CD4-positive, alpha-beta T cell treated with Interleukin-2 at 100 ng/mL for 4 hours (primary cell): ENCODE measurements at places on chromosomes 5 and 9.

- no peak for DNase-seq
Measured at GRCh38 chr5:172843825-172844576, 9.9 kb downstream of the ERGIC1 start.

GRCh38 chr5:119435436-119436132, 16.7 kb upstream of the HSD17B4 start:
- DNase-seq, result peak; percentile 74

GRCh38 chr5:71693828-71694427, 25.1 kb upstream of the CARTPT start:
- no peak for DNase-seq

- DNase-seq, result no peak
Measured at GRCh38 chr9:129350143-129350935, 172.3 kb upstream of the IER5L start.

- DNase-seq, result no peak
Measured at GRCh38 chr9:16527573-16527972, 342.9 kb downstream of the BNC2 start.

DNA sequence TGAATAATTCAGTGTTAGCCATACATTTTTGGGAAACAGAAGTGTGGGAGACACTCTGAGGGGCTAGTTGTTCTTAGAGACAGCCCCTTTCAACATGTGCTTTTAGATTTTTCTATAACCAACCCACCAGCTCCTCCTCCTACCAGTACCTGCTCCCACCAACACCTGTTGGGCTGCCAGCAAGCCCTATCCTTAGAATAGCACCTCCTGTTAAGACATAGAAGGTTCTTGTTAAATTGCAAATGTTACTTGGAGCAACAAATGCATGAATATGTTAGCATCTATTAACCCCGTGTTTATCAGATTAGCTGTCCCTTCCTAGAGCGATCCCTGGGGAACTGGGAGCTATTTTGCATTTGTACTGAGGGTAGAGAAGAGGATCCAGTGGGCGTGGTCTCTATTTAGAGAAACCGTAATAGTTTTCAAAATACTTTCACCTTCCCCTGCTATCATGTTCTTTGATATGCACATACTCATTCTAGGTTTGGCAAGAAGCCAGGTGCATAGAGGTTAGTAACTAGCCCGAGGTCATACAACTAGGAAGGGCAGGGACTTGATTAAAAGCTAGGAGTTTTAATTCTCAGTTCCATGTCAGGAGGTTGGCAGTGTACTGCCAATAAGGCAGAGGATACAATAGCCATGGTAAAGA, 334.4 kb downstream of the KCTD16 start:
- no peak for DNase-seq

- DNase-seq, result no peak
Measured at GRCh38 chr9:129586245-129586644, 34.7 kb downstream of the C9orf50 start.

DNA sequence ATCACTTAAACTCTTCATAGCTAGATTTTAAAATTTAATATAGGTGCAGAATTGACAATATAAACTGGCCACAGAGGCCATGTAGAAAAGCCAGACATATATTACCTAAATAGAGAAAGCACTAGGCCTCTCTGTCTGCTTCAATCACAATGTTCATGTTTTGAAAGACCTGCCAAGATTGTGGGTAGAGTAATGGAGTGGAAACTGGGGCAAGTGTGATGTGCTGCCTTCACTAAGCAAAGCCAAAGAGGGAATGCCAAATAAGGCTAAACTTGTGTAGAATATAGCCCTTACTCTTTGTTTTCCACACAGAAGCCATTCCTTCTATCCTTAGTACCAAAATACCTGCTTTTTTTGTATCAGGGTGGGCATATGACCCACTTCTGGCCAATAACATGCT, 15.1 kb upstream of the ISOC1 start:
- DNase-seq, result no peak

DNA sequence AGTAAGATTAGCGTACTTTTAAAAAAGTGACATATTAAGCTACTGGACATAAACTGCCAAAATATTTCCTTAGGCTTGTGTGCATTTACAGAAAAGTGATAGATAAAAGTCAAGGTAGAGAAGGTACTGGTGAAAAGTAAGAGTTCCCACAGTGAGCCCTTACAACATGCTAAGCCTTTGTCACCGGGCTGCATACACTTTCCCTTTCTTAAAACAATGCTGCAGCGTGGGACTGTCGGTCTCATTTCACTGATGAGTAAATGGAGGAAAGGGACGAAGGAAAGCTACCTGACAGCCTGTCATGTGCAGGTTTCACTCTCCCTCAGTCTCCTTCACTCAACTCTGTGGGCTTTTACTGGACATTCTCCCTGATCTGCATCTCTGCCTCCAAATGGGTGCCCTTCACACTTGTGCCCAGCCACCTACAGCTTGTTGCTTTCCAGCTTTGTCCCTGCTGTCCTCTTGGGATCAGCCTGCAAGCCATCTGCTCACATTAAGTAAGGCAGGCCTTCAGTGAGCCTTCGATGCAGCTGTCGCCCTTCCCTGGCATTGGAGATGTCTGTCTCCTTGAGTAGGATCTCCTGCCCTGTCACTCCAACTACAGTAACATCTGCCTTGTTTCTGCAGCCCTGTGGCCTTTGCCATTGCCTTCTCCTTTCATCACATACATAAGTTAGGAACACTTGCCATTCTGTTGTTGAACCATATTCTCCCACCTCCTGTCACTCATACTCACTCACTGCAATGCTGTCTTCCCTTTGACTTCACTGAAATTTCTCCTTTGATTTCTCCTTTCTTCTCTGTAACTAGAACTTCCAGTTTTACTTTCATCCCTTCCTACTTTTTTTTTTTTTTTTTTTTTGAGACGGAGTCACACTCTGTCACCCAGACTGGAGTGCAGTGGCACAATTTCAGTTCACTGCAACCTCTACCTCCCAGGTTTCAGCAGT, 9.3 kb upstream of the ROPN1L start:
- DNase-seq, result no peak

GRCh38 chr5:136308212-136308795, 57.0 kb downstream of the TRPC7 start:
- DNase-seq, result no peak

- DNase-seq, result no peak
Measured at GRCh38 chr5:168042284-168043068, 249.0 kb upstream of the WWC1 start.

DNA sequence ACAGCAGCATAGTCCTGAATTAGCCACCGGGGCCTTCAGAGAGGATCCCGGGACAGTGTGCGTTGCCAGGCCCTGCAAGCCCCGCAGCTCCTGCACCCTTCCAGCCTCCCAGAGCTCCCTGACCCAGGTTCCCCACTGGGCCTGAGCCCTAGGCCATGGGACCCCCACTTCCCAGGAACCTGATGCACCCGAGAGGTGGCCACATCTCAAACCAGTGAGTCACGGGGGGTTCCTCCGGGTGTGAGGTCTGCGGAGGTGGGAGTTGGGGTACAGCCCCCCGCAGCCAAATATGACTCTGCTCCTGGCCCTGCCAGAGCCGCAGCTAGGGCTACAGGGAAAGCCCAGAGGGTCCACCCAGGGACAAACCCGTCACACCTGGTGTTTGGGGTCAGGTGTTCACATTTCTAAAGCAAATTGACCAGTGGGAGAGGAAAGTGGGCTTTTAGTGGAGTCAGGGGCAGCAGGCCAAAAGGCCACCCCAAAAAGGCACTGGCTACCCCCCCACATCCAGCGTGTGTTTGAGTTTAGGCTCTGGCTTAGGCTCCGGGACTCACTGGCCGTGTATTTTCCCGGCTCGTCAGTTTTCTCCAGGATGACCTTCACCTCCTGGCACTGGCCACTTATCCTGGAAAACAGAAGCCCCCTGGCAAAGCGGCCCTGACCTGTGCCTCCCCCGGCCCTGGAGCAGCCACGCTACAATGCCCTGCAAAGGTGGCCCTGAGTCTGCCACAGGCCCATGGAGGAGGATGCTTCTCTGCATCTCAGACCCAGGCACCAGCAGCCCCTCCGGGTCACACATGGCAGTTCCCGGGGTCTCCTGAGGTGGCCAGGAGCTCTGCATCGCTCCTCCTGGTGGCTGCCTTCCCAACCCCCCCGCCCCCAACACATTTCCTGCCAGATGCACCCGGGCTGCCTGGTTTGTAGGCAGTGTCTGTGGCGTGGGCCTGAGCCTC, 17.4 kb upstream of the OBP2B start:
- no peak for DNase-seq

DNA sequence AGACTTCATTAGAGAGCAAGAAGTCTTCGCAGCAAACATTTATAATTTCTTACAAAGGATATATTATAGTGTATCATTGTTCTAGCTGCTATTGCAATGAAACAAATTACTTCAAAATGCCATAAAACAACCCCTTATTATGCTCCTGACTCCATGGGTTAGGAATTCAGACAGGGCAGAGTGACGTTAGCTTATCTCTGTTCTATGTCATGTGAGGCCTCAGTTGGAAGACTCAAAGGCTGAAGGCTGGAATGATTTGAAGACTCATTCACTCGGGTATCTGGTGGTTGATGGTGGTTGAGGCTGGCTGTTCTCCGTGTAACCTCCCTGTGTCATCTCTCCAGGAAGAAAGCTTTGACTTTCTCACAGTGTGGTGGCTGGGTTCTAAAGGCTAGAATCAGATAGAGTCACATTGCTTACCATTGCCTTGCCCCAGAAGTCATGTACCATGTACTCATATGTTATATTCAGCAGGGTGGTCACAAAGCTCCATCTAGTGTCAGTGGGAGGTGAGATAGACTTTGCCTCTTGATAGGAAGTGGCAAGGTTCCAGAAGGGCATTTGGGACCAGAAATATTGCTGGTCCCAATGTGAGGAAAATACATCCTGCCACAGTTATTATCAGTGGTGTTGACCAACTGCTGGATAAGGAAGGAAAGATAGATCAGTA, 226.9 kb downstream of the TMEM38B start:
- no peak for DNase-seq

DNA sequence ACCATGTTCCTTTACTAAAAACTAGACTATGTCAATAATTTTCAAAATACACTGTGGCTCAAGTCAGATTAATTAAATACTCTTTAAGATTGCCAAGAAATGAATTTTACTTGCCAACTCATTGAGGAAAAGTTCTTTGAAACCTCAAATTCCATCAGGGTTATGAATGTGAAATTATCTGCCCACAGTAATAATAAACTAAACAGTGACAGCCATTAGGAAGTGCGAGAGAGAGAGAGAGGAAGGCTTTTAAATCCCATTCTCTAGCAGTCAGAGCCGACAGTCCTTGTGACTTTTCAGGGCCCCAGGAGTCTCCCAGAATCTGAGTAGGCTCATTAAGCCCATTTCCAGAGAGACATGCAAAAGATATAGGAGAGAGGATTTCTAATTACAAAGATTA, 236.1 kb downstream of the MARCHF11 start:
- DNase-seq, result no peak

DNA sequence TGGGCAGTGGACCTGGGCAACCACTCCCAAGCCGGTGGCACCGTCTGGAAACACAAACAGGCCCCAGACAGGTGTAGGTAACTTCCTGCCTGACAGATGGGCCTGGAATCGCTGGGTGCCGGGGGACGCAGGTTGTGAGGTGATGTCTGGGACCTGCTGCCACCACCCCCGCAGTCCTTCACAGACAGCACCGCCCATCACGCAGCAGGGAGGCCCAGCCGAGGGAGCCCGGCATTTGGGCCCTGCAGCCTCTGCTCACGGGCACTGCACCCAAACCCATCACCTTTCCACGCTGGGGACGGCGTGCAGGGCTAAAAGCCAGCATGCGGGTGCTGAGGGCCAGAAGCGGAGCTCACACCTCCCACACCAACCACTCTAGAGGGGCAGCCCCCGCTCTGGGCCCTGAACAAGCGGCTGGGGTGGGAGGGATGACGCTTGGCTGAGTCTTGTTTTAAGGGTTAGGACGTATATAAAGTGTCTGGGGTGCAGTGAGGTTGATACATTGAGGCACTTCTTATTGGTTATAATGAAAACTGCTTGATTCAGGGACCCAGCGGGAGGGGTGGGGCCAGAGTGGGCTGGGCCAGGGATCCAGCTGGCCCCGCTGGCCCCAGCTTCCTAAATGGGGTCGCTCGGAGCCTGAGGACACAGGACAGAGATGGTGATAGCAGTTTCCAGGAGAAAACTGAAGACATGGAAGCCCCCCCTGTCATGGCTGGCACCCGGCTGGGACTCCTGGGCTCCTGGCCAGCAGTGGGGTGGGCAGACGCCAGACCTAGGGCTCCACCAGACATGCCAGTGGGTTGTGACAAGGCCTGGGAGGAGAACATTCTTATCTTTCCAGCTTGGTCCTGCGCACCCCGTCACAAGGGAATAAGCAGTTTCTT, 11.3 kb downstream of the MYMK start:
- no peak for DNase-seq

GRCh38 chr9:87950765-87951488, 23.4 kb downstream of the CDK20 start:
- DNase-seq, result peak; percentile 16

GRCh38 chr9:35526087-35526801, 36.3 kb downstream of the RUSC2 start:
- no peak for DNase-seq

- DNase-seq, result no peak
Measured at GRCh38 chr9:12368569-12368968, 324.6 kb upstream of the TYRP1 start.

DNA sequence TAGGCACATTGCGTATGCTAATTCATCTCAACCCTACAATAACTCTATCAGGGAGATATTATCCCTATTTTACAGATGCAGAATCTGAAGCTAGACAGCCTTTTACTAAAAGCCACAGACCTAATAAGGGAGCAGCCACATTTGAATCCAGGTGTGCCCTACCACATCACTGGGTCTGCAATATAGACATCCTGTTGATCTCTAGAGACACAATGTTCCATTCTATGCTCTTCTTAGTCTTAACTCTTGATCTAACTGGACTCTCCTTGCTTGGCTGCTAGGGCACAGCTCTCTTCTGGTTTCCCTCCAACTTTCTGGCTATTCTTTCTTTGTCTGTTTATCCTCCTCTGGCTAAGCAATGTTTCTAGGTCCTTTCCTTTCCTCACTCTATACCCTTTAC, 1.4 kb upstream of the SPATA6L start:
- no peak for DNase-seq

GRCh38 chr9:72952914-72953313, at the start of gene ALDH1A1:
ALDH1A1 (minus strand) TSS chr9:72953053; CDS start chr9:72953000, 53 bp downstream.
- no peak for DNase-seq

DNA sequence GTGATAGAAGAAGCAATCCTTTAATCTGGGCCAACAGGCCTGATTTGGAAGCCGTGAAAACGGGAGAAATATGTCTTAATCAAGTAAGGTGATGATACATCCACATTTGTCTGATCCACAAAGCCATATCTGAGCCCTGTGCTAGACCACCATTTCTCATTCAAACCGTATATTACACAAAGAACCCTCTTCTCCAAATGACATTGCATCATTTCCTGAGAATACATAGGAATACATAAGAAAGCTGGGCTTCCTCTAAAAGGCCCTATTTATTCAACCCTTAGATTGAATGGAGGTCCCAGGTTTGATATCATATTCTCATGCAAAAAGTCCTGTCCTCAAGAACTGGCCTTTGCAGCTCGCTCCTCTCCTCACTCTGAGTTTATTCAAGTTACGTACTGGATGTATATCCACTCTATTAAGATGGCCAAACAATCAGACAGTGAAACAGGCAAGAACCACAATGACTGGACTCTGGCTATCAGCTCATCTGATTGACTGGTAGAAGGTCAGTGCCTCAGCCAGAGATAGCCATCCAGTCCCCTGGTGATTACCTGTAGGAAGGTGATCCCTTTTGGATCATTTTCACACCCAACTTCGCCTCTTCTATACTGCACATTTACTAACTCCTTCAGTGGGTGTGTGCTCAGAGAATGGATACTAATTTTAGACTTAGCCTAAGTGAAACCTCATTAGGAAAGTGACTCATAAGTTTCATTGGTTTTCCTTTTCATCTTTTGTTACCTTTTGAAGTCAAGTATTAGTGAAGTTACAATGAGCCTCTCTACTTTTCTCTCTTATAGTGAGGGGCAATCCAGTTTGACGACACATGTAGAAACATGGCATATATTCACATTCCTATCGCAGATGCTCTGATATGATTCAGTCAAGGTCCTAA, 167.6 kb upstream of the WWC1 start:
- no peak for DNase-seq
